Stimulated activated CD4-positive, alpha-beta T cell treated with anti-CD3 and anti-CD28 coated beads, Interleukin-4, amount 100 ng/mL, for 4 hours (primary cell): ENCODE measurements at places on chromosomes 5 and 9.

GRCh38 chr5:52709167-52709925, 78.4 kb upstream of the ITGA1 start:
- no peak for DNase-seq

DNA sequence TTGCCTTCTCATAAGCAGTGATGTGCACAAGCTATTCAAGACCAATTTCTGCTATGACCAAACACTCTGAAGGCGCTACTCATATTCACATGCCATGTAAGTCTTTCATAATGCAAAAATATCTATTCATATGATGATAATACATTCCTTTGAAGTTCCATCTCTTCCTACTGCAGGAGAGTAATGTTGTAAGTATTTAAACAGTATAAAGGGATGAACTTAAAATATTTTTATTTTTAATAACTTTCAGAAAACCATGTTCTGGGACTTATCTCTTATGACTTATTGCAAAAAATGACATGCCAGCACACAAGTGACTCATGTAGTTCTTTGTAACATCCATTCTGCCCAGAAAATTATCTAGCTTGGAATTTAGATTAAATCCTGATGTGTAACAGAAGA, 376.4 kb downstream of the KCTD16 start:
- no peak for DNase-seq

DNA sequence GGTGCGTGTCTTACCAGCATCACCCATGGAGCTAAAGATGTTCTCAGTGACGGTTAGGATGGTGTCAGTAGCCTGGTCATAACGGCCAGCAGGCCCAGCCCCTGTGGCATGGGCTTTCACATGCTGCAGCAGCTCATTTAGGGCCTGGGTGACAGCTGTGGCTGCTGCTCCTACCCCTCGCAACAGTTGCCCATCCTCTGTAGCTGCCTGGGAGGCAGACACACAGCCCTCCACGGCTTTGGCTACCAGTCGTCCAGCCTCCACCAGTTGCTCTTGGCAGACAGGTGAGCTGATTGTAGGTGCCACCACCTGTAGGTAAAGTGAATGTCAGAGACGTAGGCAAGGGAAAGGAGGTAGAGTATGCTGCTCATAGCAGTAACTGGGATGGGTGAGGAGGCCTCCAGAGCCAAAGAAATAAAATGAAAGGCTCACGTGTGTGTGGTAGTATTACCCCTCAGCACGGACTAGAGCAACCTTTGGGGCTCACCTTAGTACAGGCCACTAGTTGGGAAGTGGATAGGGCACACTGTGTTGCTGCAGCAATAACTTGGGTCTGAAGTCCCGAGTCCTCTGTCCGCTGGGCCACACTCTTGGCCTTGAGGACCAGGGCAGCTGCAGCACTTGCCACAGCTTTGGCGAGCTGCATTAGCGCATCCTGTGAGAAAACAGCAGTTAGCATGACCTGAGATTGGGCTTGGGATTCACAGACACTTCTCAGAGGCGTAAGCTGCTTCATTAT, 14.7 kb downstream of the TLN1 start:
- no peak for DNase-seq

- DNase-seq = no peak
Observed at GRCh38 chr5:132635873-132636272, 22.1 kb upstream of the IL13 start.

GRCh38 chr5:142677198-142677597, 8.7 kb downstream of the FGF1 start:
- DNase-seq = no peak

- no peak for DNase-seq
Observed at GRCh38 chr5:178542455-178542854, 47.7 kb downstream of the COL23A1 start.

DNA sequence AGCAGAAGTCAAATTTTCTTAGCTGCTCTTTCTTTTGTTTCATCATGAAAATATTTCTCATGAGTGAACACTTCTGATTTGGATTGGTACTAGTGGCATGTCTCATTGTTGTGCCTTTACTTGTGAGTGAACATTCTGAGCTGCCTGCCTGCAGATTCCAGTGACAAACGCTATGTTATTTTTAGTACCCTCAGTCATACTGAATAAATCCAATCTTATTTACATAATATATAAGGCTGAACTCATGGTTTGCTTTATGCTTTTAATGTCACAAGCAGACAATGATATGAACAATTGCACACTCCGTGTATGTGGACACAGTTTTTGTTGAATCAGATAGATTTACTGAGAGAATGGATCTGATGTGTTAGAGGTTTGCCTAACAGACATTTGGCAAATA, 67.8 kb downstream of the ACTBL2 start:
- no peak for DNase-seq

- no peak for DNase-seq
Observed at GRCh38 chr5:150065346-150065745, 21.0 kb downstream of the CSF1R start.

DNA sequence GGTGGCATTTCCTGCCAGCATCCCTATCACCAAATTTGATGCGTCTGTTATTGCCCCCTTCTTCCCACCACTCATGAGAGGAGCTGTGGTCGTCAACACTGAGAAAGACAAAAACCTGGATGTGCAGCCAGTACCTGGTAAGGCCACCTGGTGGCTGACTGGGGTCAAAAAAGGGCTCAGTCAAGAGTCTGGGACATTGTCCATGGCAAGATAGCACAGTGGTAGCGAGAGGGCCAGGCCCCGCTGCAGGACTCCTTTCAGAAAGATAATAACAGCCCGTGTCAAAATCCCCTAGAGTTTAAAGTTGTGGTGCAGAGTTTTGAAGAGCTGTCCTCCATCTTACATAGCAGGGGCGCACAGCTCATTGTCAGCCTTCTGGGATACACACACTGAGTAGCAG, 40.8 kb downstream of the CSF1R start:
- DNase-seq = no peak

GRCh38 chr9:111661802-111662521, 557 bp downstream of the GNG10 start:
- peak; percentile 17 for DNase-seq

- no peak for DNase-seq
Observed at GRCh38 chr9:105116052-105116868, 128.2 kb upstream of the SLC44A1 start.

DNA sequence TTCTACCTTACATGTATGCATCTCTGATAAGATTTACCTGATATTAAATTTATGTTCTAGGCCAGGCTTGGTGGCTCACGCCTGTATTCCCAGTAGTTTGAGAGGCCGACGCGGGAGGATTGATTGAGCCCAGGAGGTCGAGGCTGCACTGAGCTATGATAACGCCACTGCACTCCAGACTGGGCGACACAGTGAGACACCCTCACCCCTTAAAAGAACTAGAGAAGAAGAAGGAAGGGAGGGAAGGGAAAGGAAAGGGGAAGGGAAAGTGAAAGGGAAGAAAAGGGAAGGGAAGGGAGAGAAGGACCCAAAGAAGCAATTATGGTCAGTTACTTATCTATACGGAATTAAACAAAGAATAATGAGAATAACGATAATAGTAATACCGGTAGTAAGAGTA, 1.2 kb upstream of the RFK start:
- no peak for DNase-seq
